Stimulated activated CD4-positive, alpha-beta T cell treated with anti-CD3 and anti-CD28 coated beads, Interleukin-4, amount 100 ng/mL, for 48 hours (primary cell): ENCODE measurements at places on chromosomes 5 and 9.

DNA sequence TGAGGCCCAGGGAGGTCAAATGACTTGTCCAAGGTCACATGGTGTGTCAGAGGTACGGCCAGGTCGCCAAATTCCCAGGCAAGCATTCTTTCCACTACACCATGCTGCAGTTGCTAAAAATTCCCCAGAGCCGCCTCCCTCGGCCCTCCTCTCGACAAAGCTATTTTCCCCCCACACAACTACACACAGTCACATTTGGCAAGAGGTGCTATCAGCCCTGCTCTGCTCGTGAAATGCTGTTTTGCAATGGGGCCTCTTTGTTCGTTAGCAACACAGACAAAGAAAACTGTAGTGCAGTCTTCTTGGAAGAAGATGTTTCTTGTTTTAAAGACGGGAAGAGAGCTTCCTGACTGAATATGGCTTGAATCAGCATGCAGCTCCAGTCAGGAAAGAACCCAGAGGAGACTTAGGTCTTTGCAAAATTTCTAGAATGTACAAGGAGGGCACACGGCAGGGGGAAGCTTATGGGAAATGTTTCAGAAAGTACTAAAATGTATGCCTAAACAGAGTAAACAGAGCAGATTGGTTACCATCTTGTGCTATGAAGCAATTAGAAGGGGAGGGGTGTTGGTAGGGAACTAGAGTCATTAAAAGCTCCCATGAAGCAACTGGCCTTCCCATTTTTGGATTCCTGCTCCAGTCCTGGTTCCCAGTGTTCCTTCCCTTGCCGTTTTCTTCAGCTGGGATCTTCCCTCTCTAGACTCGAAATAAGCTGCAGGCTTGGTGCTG is 14.2 kb downstream of the SLIT3 start:
- no peak for DNase-seq

- no peak for DNase-seq
Observed at GRCh38 chr9:137053944-137054931, at the start of gene ENTPD2. ENTPD2 (minus strand) TSS chr9:137054061; CDS start chr9:137053997, 64 bp downstream.

GRCh38 chr9:130239363-130239695 is 26.2 kb upstream of the HMCN2 start:
- DNase-seq = no peak

- DNase-seq = no peak
Observed at GRCh38 chr5:74072646-74073045, 446.6 kb downstream of the ARHGEF28 start.

GRCh38 chr9:75238311-75238976 is 150.1 kb downstream of the OSTF1 start:
- DNase-seq = peak; percentile 28

DNA sequence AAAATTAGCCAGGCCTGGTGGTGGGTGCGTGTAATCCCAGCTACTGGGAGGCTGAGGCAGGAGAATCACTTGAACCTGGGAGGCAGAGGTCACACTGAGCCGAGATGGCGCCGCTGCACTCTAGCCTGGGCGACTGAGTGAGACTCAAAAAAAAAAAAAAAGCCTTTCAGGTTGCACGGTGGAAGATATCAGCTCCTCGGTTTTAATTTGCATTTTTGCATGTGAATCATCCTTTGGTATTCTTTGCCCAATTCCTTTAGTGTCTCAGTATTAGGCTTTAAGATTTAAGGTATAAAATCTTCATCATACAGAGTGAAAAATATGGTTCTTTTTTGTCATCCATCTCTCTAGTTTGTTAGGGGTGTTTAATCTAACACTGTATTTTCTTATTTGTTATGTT is 173.6 kb upstream of the S1PR3 start:
- DNase-seq = no peak

- no peak for DNase-seq
Observed at GRCh38 chr5:37668524-37669047, 171.3 kb downstream of the GDNF start.

DNA sequence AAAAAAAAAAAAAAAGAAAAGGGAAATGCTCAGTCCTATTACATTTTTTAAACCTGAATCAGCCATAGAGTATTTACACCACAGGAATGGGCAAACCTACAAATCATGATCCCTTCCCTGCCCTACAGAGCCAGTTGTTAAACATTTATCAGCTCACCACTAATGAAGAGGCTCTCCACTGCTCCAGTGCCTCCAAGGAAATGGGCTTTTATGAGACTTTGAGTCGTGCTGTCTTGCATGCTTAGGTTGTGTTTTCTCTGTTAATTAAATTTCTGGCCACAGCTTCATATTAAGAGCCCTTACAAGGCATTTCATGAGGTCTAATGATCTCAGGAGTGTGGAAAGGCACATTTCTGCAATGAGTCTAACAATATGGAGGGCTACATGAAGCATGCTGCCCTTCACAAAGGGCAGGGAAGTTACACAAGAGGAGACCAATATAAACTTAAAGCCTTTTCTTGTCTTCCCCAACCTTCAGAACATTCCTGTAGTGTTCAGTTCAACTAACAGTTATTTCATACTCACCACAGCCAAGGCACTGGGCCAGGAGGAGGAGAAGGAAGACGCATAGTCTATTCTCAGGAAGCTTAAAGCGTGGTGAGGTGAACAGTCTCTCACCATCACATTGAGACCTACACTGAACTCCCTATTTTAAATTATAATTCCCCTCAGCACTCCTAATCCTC is 140.1 kb upstream of the ABCA1 start:
- DNase-seq = no peak

GRCh38 chr5:126816649-126817048 is 39.7 kb downstream of the LMNB1 start:
- DNase-seq = no peak

GRCh38 chr9:83933790-83934189 is 12.6 kb upstream of the KIF27 start:
- no peak for DNase-seq
